Vagina (tissue), 2 donors: ENCODE measurements at places on chromosomes 16 and 17. TPM values are rescaled to one million over a fixed set of nuclear protein-coding genes. Genes with fewer than 3 reads are reported as not detected.
A peak's percentile ranks its signal among the peaks of the same experiment; 100 is the strongest.

DNA sequence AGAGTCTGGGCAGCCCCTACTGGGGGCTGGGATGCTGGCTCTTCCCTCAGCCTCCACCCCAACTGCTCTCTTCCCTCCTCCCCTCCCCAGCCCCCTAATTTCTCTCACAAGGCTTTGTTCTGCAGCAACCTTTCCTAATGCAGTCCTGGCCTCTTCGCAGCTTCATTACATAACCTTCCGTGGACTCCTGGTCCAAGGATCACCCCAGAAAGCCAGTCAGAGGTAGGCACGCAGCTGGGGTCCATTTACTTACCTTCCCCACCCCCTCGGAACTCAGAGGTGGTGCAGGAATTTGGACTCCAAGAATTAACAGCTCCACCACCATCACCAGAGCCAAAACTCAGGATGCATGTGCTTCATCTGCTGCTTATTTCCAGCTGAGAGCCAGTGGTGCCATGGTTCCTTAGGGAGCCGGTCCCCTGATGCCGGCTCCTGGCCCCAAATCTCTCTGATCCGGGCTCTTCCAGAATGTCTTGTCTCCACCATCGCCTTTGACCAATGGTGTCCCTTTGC, 40.9 kb downstream of the MAPT start:
- H3K27ac ChIP-seq, result no peak overlapping the region
- H3K4me1 ChIP-seq, result peaks cover 3% of the 10 kb centered on the region
- no peak for DNase-seq
- H3K27me3 ChIP-seq, result no peaks in the 10 kb centered on the region

- no peaks in the 10 kb centered on the region for H3K36me3 ChIP-seq
- H3K4me1 ChIP-seq, result peaks cover 15% of the 10 kb centered on the region
- H3K27me3 ChIP-seq, result no peaks in the 10 kb centered on the region
- H3K27ac ChIP-seq, result no peak overlapping the region
These were observed 124.1 kb downstream of the PRKCA start for GRCh38 chr17:66426397-66427033.

- DNase-seq, result no peak
- H3K36me3 ChIP-seq, result no peaks in the 10 kb centered on the region
- H3K27ac ChIP-seq, result no peak overlapping the region
- no peaks in the 10 kb centered on the region for H3K27me3 ChIP-seq
These were observed 197.7 kb upstream of the CIBAR2 start for GRCh38 chr16:85309656-85310587.

The SNX20 gene
- 2.2 TPM for total RNA-seq

GRCh38 chr17:37255432-37255831, 120.4 kb upstream of the C17orf78 start:
- DNase-seq, result no peak
- no peak overlapping the region for H3K4me3 ChIP-seq
- H3K27me3 ChIP-seq, result no peaks in the 10 kb centered on the region
- H3K36me3 ChIP-seq, result no peaks in the 10 kb centered on the region
- H3K27ac ChIP-seq, result no peak overlapping the region

DNA sequence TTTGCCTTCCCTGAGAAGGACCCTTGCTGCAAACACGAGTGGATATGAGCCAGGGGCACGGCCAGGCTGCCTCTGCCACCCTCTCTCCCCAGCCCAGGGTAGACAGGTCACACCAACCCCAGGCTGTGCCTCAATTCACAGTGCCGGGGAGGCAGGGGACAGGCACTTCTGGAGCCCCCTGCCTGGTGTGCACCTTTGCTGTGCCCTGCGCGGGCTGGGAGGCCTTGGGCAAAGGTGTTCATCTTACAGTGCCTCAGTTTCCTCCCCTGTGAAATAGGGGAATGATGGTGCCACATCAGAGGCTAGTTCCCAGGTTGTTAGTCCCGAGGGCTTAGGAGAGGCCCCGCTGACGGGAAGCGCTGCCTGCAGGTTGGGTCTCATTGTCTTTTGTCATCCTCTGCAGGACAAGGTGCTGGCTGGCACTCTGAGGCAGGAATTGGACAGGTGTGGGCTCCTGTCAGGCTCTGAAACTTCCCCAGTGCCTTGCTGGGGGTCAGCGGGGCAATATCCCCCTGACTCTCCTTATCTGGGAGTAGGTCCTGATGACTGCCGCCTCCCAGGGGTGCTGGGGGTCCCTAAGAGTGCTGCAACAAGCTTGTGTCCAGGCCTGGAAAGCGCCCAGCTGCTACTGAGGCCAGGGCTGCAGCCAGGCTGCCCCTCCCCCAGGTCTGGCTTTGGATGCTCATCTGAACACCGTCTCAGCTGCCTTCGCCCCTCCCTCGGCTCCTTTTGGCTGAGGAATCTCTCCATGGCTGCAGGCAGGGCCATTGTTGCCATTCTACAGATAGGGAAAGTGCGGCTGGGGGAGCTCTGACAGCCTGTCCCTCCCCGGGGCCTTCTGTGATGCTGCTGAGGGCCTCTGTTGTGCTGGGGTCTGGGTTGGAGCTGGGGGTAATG, 3.1 kb downstream of the PRSS21 start:
- no peak overlapping the region for H3K27ac ChIP-seq
- no peaks in the 10 kb centered on the region for H3K4me1 ChIP-seq
- H3K4me3 ChIP-seq, result no peak overlapping the region
- no peaks in the 10 kb centered on the region for H3K27me3 ChIP-seq
- no peak for DNase-seq
- no peaks in the 10 kb centered on the region for H3K36me3 ChIP-seq

DNA sequence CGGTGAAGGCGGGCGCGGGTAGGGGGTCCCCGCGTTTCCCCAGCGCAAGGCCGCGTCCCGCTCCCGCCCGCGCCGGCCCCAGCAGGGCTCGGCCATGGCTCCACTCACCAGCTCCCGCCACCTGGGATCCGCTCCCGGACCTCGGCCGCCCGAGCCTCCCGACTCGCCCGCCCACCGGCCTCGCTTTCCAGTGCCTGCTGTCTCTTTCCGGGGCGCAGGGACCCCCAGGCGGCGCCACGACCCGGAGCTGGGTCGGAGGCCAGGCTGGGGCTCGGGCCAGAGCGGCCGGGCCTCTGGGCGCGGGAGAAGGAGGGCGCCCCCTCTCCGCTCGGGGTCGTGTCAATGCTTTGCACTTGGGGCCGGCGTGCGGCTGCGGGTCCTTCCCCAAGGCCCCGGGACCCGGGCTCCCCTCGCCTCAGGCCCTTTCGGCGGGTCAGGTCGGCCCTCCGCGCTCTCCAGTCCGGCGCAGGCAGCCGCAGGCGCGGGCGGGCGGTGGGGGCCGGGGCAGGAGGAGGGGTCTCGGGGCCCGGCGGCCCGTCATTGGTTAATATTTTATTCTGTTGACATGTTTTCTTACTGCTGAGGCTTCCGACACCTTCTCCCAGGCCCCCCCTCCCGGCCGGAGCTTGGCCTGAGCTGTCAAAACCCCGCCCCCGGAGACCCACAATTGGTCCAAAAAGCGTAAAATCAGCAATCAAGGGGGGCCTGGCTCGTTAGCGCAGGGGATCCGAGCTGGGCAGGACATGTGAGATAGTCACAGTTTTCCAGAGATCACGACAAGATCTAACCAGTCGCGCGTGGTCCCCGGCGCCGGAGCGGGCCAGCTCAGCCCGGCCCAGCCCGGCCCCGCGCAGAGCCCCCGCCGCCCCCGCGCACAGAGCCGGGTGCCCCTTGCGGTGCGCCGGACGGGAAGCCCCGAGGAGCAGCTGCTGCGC, at the start of gene TBX2:
Gene TBX2 (plus strand): TSS at position 713 of the 935 bp plus-strand sequence. CDS start 334 bp downstream, outside the sequence.
- no peak for DNase-seq
- H3K4me3 ChIP-seq, result peak within 1 kb of the TSS; percentile 49
- no peaks in the 10 kb centered on the region for H3K36me3 ChIP-seq
- H3K27ac ChIP-seq, result peak within 1 kb of the TSS; percentile 83

GRCh38 chr17:34798581-34798980, 162.7 kb downstream of the CCT6B start:
- H3K36me3 ChIP-seq, result no peaks in the 10 kb centered on the region
- no peak for DNase-seq
- no peak overlapping the region for H3K27ac ChIP-seq
- no peak overlapping the region for H3K4me3 ChIP-seq

The ANKRD40 gene
- 21.6 TPM for total RNA-seq

The MGAT5B gene
- 0.49 TPM for total RNA-seq
